ENCODE measurements at places on chromosomes 16 and 17.

DNA sequence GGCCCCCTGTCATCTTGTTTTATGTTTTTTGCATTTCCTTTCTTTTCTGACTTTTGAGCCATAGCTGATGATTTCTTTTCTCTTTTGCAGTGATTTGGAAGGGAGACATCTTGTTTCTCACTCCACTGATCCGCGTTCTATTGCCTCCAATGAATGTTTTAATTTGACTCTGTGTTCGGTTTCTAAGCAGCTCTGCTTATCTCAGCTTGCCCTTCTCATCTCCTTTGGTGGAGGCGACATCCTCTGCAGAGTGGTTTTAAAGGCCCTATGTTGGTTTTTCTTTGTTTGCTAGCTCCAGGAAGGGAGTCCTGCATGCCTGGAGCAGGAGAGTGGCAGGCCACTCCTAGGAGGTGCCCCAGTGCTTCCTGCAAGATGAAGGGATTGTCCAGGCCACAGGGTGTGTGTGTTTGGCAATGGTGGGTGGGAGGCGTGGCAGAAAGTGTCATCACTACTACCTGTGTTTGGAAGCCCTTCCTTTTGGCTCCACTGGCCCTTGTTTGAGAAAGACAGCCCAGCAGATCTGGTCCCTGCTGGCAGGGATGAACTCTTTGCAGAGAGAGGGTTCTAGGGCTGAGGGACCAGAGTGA lies 13.6 kb downstream of the SMPD3 start:
- DNase-seq = no peak

- DNase-seq = no peak
Measured at GRCh38 chr17:8481089-8481488, 45.4 kb downstream of the NDEL1 start.

- DNase-seq = no peak
Measured at GRCh38 chr16:69443927-69444631, 19.7 kb downstream of the CYB5B start.

GRCh38 chr17:54901230-54901822 lies 674 bp downstream of the TOM1L1 start:
- no peak for DNase-seq

- no peak for DNase-seq
Measured at GRCh38 chr17:20206591-20206990, 197.4 kb downstream of the SPECC1 start.

- DNase-seq = no peak
Measured at GRCh38 chr17:72122010-72122764, 1.4 kb downstream of the SOX9 start.

- DNase-seq = no peak
Measured at GRCh38 chr17:49746791-49747490, 17.0 kb downstream of the FAM117A start.

DNA sequence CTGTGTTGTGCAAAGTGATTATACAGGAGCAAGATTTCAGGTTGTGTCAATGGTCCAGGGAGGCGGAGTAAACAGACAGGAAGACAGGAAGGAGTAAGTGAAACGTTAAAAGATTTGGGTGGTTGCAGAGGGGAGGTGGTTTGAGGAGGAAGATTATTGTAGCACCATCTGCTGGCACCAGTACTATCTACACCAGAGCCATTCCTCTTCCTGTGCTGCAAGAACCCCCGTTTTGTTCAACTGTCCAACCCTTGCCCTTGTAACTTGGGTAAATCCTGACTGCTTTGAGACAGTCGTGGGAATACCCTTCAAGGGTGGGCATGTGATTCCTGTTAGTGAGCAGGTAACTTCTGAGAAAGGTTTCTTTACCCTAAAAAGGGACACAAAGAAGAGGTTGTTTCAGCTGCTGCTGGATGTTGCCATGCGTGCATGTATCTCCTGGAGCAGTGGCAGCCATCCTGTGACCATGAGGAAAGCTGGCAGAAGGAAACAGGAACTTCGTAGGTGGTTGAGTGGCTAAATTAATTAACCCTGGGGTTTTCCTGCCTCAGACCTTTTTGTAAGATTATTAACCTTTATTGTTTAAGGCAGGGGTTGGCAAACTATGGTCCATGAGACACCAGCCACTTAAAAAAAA lies 124.1 kb downstream of the PRKCA start:
- no peak for DNase-seq

Data from activated CD4-positive, CD25-positive, alpha-beta regulatory T cell treated with anti-CD3 and anti-CD28 coated beads, Interleukin-2, amount 50 U/mL, for 72 hours (primary cell).